Activated CD8-positive, alpha-beta memory T cell treated with anti-CD3 and anti-CD28 coated beads for 1 hour (primary cell): ENCODE measurements at places on chromosomes 3 and 15.

DNA sequence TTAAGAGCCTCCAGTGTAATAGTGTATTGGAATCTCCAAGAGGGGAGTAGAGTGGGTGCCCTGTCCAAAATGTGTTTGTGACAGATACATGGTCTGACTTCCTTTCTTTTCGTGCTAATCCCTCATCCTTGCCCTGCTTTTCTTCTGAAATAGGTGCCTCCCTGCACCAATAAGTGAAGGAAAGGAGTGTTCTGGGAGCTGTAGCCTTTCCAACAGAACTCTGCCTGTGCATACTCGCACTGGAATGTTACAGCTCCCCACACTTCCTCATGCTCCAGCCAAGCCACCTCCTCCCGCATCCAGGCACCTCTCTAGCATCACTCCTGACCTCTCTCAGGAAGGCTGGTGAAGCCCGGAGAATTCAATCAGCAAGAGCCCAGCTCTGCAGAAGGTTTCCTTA, 478.0 kb downstream of the GABRG3 start:
- DNase-seq, result no peak

DNA sequence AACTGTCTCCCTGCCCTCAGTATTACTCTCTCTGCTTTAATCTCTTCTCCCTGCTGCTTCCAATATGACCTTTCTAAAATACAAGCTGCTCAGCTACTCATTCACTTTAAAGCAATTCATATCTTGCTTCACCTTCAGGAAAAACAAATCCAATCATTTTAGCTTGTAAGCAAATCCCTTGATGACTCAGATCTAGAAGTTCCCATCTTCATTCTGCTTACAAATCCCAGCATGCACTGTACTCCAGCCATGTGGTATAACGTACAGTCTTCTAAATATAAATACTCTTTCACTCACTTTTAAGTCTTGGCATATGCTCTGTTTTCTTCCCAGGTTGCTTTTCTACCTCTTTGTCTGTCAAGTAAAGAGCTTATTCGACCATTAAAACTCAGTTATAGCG, 1009.1 kb upstream of the SEMA6D start:
- no peak for DNase-seq

- no peak for DNase-seq
These were observed 29.7 kb downstream of the ACAD11 start for GRCh38 chr3:132629928-132630327.

DNA sequence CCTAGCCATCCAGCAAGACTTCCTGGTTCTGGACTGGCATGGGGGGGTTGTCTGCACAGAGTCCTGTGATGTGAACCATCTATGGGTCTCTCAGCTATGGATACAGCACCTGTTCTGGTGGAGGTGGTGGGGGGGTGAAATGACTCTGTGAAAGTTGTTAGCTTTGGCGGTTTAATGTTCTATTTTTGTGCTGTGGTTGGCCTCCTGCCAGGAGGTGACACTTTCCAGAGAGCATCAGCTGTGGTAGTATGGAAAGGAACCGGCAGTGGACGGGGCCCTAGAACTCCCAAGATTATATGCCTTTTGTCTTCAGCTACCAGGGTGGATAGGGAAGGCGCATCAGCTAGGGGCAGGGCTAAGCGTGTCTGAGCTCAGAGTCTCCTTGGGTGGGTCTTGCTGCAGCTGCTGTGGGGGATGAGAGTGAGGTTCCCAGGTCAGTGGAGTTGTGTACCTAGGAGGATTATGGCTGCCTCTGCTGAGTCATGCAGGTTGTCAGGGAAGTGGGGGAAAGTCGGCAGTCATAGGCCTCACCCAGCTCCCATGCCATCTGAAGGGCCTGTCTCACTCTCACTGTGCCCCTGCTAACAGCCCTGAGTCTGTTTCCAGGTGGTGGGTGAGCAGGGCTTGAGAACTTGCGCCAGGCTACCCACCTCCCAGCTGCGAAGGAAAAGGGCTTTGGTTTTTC, 7.1 kb upstream of the LARS2 start:
- DNase-seq, result no peak

GRCh38 chr3:158671821-158672214, 630 bp downstream of the LXN start:
- DNase-seq, result no peak
